Spleen (tissue), 13 donors: ENCODE measurements at places on chromosomes 11 and 22. TPM values are rescaled to one million over a fixed set of nuclear protein-coding genes. Genes with fewer than 3 reads are reported as not detected.

UPK3A gene
- polyA plus RNA-seq: 2.4 TPM

KRTAP5-1 gene
- not detected for polyA plus RNA-seq

STX3 gene
- polyA plus RNA-seq: 5.1 TPM

SPDYC gene
- polyA plus RNA-seq: not detected

TREH gene
- 0.33 TPM for polyA plus RNA-seq

SRSF8 gene
- polyA plus RNA-seq: 63.3 TPM

FGF19 gene
- not detected for polyA plus RNA-seq

CASP12 gene
- polyA plus RNA-seq: 0.14 TPM

ASCL2 gene
- polyA plus RNA-seq: 0.68 TPM

TBX1 gene
- 0.17 TPM for polyA plus RNA-seq

OR2AG2 gene
- not detected for polyA plus RNA-seq

DDTL gene
- 3.0 TPM for polyA plus RNA-seq

TNNT3 gene
- polyA plus RNA-seq: 3.5 TPM

EIF3F gene
- polyA plus RNA-seq: 350 TPM

TFIP11 gene
- 27.3 TPM for polyA plus RNA-seq

PRR14L gene
- 6.8 TPM for polyA plus RNA-seq

ASRGL1 gene
- polyA plus RNA-seq: 4.5 TPM

HIC2 gene
- polyA plus RNA-seq: 0.74 TPM

TMEM45B gene
- 0.05 TPM for polyA plus RNA-seq

CADM1 gene
- 1.4 TPM for polyA plus RNA-seq

ANO9 gene
- 32.7 TPM for polyA plus RNA-seq

IGLL1 gene
- not detected for polyA plus RNA-seq

OR52I1 gene
- polyA plus RNA-seq: not detected

CELSR1 gene
- polyA plus RNA-seq: 11.4 TPM

TRPC6 gene
- polyA plus RNA-seq: 0.51 TPM

GNAZ gene
- 2.8 TPM for polyA plus RNA-seq
